ENCODE measurements at places on chromosomes 3 and 15.

- no peak for DNase-seq
Observed at GRCh38 chr3:128369121-128369703, 97.5 kb downstream of the DNAJB8 start.

DNA sequence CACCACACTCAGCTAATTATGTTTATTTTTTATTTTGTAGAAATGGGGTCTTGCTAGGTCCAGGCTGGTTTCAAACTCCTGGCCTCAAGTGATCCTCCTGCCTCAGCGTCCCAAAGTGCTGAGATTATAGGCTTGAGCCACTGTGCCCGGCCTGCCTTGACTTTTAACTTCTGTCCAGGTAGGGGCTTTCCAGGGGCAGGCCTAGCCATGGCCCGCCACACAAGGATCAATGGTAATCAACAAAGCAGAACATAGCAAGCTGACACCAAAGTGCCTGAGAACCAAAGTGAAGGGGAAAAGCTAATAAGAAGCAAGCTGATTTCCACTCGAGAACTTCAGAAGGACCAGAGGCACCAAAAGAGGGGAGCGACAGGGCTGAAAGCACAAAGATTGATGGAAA lies 9.4 kb upstream of the CRTC3 start:
- DNase-seq = no peak

- DNase-seq = peak; percentile 77
Observed at GRCh38 chr3:39065197-39065596, 13.4 kb downstream of the WDR48 start.

DNA sequence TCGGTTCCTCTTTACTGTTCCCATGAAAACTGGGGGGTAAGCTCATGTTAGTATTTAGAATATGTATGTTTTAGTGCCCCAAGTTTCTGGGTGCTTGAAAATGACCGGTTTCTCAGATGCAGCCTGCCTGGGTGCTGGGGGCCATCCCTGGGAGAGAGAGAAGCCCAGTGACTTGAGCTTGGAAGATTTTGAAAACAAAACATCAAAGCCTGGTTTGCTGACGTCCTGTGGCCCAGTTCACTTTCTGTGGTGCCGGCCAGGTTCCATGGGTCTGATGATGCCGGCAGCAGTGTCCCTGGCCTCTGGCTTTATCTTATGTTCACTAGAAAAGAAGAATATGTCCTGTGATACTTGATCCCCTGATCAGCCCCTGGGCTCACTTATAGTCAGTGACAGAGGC lies 17.1 kb downstream of the APBA2 start:
- DNase-seq = no peak

DNA sequence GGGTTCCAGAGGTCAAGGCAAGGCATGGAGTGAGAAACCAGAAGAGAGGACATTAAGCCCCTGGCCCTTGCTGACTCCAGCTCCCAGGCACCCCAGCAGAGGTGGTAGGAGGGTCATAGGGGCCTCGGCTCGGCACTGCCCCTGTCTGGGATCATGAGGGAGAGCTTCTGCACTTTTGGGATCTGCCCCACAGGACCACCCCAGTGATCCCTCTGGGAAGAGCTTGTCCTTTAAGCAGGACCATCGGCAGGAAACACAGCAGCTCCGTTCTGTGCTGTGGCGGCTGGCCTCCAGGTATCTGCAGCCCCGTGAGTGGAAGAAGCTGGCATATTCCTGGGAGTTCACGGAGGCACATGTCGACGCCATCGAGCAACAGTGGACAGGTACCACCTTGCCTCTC lies 35.5 kb downstream of the ANKDD1A start:
- no peak for DNase-seq

- no peak for DNase-seq
Observed at GRCh38 chr15:66588971-66589370, 23.2 kb upstream of the LCTL start.
